Activated naive CD8-positive, alpha-beta T cell treated with anti-CD3 and anti-CD28 coated beads, Interleukin-2, amount 10 ng/mL, durations not matched to agents 7 days and 5 days (primary cell): ENCODE measurements at places on chromosomes 13 and 19. TPM values are rescaled to one million over a fixed set of nuclear protein-coding genes. Genes with fewer than 3 reads are reported as not detected.
A peak's percentile ranks its signal among the peaks of the same experiment; 100 is the strongest.

DNA sequence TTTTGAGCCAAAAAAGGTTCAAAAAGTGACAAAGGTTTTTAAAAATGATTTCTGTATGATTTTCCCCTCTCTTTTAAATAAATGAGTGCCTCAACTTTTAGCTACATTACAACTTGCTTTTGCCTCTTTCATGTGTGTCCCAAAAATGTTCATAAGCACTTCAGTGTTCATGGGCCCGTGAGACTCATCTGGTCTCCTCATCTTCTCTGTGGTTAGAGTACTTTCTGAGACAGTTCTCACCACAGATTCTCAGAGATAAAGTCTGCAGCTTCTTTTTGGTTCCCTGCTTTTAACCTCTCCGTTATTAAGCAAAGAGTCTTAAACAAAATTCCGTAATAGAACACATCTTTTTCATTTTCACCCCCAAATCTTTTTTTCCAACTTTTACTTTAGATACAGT is 156.9 kb downstream of the DLEU7 start:
- no peak overlapping the region for H3K27ac ChIP-seq
- peaks cover 13% of the 10 kb centered on the region for H3K4me1 ChIP-seq
- H3K36me3 ChIP-seq, result no peaks in the 10 kb centered on the region

DNA sequence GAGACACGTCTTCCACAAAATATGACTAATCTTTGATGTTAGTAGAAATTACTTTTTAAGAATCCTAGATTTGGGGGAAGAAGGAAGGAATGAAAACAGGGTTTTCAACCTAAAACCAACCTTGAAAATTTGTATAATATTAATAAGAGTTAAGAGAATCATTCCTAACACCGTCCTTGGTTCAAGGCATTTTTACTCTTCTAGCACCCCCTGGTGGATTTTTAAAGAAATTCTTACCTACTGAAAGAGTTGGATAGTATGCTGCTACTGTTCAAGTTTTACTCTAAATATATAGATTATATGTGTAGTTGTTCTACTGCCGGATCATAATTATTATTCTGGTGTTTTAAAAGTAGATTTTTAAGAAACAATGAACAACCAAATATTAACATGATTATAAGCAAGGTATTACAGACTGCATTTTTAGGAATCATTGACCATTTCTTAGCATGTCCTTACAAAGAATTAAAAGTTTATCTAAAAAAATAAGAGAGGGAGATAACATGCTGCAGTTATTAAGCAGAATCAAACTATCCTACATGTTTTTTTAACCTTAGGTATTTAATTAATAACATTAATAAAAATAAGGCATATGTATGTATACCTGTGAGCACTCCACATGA is 7.4 kb upstream of the SLITRK6 start:
- no peak overlapping the region for H3K27ac ChIP-seq
- no peaks in the 10 kb centered on the region for H3K36me3 ChIP-seq
- no peaks in the 10 kb centered on the region for H3K27me3 ChIP-seq
- H3K4me3 ChIP-seq, result no peak overlapping the region
- no peak for DNase-seq

Gene ZNF792
- total RNA-seq, result 24.9 TPM

DNA sequence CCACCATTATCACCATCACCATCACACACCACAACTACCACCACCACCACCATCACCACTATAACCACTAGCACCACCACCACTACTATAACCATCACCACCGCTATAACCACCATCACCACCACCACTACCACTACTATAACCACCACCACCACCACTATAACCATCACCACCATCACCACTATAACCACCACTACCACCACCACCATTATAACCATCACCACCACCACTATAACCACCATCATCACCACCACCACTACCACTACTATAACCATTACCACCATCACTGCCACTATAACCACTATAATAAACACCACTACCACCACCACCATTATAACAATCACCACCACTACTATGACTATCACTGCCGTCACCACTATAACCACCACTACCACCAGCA is 173.2 kb downstream of the DCLK1 start:
- H3K36me3 ChIP-seq, result no peaks in the 10 kb centered on the region
- H3K4me3 ChIP-seq, result no peak overlapping the region
- H3K4me1 ChIP-seq, result no peaks in the 10 kb centered on the region
- DNase-seq, result no peak
- H3K27ac ChIP-seq, result no peak overlapping the region
- no peaks in the 10 kb centered on the region for H3K27me3 ChIP-seq

Gene ZNF560
- 0.34 TPM for total RNA-seq

Gene ATXN8OS
- not detected for total RNA-seq

Gene NKPD1
- total RNA-seq, result 0.31 TPM

GRCh38 chr19:16146112-16146511 is 2.6 kb downstream of the HSH2D start:
- peak overlapping the region; percentile 99 for H3K4me3 ChIP-seq
- DNase-seq, result no peak
- peak overlapping the region; percentile 75 for H3K27ac ChIP-seq
- H3K36me3 ChIP-seq, result peaks cover 31% of the 10 kb centered on the region
- H3K4me1 ChIP-seq, result peaks cover 44% of the 10 kb centered on the region

Gene TMPRSS9
- 0.22 TPM for total RNA-seq

- no peaks in the 10 kb centered on the region for H3K4me1 ChIP-seq
- no peak overlapping the region for H3K4me3 ChIP-seq
- no peak overlapping the region for H3K27ac ChIP-seq
- no peaks in the 10 kb centered on the region for H3K36me3 ChIP-seq
- no peak for DNase-seq
These were observed 667.9 kb upstream of the SLITRK5 start for GRCh38 chr13:87003265-87003664.

GRCh38 chr19:10575011-10575716 is 6.4 kb upstream of the CDKN2D start:
- H3K36me3 ChIP-seq, result no peaks in the 10 kb centered on the region
- H3K27me3 ChIP-seq, result peaks cover 3% of the 10 kb centered on the region
- DNase-seq, result no peak
- no peak overlapping the region for H3K4me3 ChIP-seq
- H3K4me1 ChIP-seq, result peaks cover 19% of the 10 kb centered on the region

DNA sequence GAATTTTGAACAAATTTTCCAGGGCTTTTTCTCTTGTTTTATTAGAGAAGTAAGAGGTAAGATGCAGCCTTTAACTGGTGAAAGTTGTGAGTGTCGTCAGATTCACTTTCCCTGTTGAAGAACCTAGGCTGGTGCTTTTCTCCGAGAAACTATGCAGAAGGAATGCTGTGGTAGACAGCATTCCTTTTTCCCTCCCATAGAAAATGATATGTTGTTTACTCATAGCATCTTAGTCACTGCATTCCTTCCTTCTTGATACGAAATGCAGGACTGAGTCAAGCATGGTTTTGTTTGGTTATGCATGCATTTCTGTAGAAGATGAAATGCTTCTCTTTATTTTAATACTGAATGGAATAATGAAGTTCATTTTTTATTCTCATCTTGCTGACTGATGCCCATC is 3.4 kb downstream of the ITGBL1 start:
- no peak overlapping the region for H3K27ac ChIP-seq
- no peak overlapping the region for H3K4me3 ChIP-seq
- H3K27me3 ChIP-seq, result peaks cover 24% of the 10 kb centered on the region
- H3K4me1 ChIP-seq, result peaks cover 2% of the 10 kb centered on the region
- DNase-seq, result no peak

Gene ZNF208
- 3.2 TPM for total RNA-seq

GRCh38 chr19:50745221-50745620 is 22.1 kb downstream of the CLEC11A start:
- H3K4me1 ChIP-seq, result no peaks in the 10 kb centered on the region
- no peak for DNase-seq
- peaks cover 14% of the 10 kb centered on the region for H3K27me3 ChIP-seq
- H3K27ac ChIP-seq, result no peak overlapping the region

Gene POU2F2
- 33.9 TPM for total RNA-seq

- H3K4me1 ChIP-seq, result peaks cover 17% of the 10 kb centered on the region
- peaks cover 24% of the 10 kb centered on the region for H3K36me3 ChIP-seq
- no peak for DNase-seq
- H3K4me3 ChIP-seq, result no peak overlapping the region
These were observed 53.3 kb downstream of the PARP4 start for GRCh38 chr13:24459234-24459633.

DNA sequence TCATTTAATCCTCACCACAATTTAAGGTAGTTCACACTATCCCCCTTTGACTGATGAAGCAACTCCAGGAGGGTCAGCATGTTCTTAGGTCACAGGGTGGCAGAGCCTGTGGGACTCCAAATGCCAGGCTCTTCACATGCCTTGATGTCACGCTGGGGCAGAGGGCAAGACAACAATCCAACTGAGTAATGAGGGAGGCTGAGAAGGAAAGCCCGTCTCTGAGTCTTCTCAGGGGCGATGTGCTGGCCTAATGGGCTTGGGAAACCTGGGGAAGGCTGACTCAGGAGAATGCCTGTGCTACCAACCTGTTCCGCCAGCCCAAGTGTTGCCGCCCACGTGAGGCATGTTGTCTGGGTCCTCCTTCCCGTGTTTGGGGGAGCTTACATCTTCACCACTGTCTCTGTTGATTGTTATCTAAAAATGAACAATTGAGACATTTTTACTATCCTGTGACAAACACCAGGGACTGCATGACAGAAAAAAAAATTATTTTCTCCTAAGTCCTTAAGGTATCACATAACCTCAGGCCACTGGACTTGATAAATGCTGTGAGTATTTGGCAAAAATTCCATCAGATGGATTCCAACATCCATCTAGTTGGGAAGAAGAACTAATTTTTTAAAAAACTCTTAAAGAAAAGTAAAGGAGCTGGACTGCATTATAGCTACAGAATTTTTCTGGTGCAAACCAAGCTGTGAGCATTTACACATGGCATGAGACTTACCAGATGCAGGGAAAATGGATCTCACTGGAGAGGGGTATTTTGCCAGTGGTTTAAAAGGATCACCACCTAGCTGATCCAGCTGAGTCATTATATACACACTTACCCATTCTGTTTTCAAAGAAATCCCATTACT is 157.5 kb downstream of the RGCC start:
- no peaks in the 10 kb centered on the region for H3K4me1 ChIP-seq
- no peak overlapping the region for H3K27ac ChIP-seq
- peaks cover 17% of the 10 kb centered on the region for H3K36me3 ChIP-seq
- DNase-seq, result no peak
- H3K4me3 ChIP-seq, result no peak overlapping the region
- H3K27me3 ChIP-seq, result no peaks in the 10 kb centered on the region

Gene PVR
- 4.2 TPM for total RNA-seq

DNA sequence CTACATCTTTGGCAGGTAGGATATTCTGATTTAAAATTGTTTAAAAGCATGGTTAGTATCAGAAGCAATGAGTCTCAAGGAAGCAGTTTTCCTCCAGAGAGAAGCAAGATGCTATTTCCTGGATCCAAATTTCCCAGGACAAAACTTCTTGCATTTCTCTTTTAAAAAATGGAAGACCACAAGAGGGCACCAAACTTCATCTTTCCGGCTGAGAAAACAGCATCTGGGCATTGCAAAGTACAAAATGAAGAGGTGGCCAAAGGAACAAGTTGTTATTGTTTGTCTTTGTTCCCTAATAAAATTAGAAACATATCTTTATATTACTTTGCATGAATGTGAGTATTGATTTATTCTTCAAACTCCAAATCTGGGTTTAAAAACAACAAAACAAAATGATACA is 60.0 kb upstream of the LRCH1 start:
- H3K4me1 ChIP-seq, result peaks cover 5% of the 10 kb centered on the region
- H3K27ac ChIP-seq, result no peak overlapping the region
- H3K27me3 ChIP-seq, result peaks cover 2% of the 10 kb centered on the region
- no peak for DNase-seq
- no peaks in the 10 kb centered on the region for H3K36me3 ChIP-seq
- no peak overlapping the region for H3K4me3 ChIP-seq

GRCh38 chr19:7623725-7624603 is 5.4 kb downstream of the XAB2 start:
- no peak overlapping the region for H3K4me3 ChIP-seq
- no peak for DNase-seq
- peaks cover 12% of the 10 kb centered on the region for H3K4me1 ChIP-seq
- H3K27ac ChIP-seq, result no peak overlapping the region
- H3K36me3 ChIP-seq, result peaks cover 11% of the 10 kb centered on the region

Gene IGFL2
- total RNA-seq, result not detected

DNA sequence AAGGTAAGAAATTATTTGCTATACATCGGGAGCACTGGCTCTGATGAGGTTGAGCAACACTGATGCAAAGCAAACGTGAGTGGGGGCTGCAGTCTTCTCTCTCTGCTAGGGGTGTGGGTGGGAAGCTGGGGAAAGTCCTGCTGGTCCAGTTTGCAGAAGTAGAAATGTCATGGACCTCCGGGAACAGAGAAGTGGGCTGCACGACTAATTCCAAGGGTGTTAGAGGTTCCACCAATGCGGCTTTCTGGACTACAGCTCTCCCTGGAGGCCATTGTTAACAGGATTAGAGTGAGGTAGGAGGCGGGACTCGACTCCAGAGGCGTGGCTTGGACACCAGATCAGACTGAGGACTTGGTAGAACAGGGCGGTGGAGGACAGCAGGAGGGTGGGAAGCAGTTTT is 5.7 kb upstream of the FBXO27 start:
- no peak for DNase-seq
- no peak overlapping the region for H3K27ac ChIP-seq
- peaks cover 2% of the 10 kb centered on the region for H3K36me3 ChIP-seq
- H3K4me1 ChIP-seq, result no peaks in the 10 kb centered on the region
- H3K27me3 ChIP-seq, result peaks cover 32% of the 10 kb centered on the region

- H3K27me3 ChIP-seq, result no peaks in the 10 kb centered on the region
- peaks cover 1% of the 10 kb centered on the region for H3K36me3 ChIP-seq
- no peak for DNase-seq
These were observed 2.0 kb upstream of the JUNB start for GRCh38 chr19:12789098-12789903.

Gene AP1M1
- 135 TPM for total RNA-seq

Gene MEIOSIN
- total RNA-seq, result not detected

DNA sequence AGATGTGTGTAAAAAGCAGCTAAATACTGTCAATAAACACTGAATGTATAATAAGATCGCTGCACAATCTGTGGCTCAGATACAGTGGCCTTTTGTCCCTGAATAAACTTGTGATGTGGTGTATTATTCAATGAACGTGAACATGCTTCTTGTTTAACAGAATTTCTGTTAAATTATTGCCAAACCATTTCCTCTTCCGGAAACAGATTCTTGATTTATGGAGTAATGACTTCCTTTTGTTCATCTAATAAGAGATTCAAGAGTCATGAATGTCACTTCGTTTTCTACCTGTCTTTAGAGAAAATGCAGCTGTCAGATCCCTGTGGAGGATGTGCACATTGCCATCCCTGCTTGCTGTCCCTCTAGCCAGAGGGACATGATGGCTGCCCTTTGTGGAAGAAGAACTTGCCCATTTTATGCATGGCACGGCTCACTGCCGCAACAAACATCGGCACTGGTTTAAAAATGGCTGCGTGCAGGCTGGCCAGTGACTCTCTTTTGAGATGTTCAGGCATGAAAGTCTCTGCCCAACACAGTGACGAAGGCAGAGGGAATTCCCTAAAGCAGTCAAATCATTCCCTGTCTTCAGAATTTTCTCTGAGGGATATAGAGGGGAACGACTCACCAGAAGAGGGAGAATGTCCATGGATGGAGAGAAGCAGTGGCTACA is 3.1 kb upstream of the TNFSF13B start:
- H3K27me3 ChIP-seq, result no peaks in the 10 kb centered on the region
- no peak for DNase-seq

Gene TTC9B
- not detected for total RNA-seq

GRCh38 chr13:101876951-101877350 is 424.5 kb downstream of the ITGBL1 start:
- peaks cover 3% of the 10 kb centered on the region for H3K27me3 ChIP-seq
- no peak overlapping the region for H3K27ac ChIP-seq
- no peak for DNase-seq

Gene ANGPTL8
- not detected for total RNA-seq

Gene DCLK1
- not detected for total RNA-seq

Gene CHST8
- total RNA-seq, result not detected

Gene TDRD12
- total RNA-seq, result 0.42 TPM
